Fibroblast of the conjunctiva (primary cell): ENCODE measurements at places on chromosomes 16 and 17.

- no peak for DNase-seq
These were observed 71.2 kb upstream of the MRTFB start for GRCh38 chr16:13999895-14000425.

GRCh38 chr16:61818850-61819249, 217.4 kb downstream of the CDH8 start:
- no peak for DNase-seq

DNA sequence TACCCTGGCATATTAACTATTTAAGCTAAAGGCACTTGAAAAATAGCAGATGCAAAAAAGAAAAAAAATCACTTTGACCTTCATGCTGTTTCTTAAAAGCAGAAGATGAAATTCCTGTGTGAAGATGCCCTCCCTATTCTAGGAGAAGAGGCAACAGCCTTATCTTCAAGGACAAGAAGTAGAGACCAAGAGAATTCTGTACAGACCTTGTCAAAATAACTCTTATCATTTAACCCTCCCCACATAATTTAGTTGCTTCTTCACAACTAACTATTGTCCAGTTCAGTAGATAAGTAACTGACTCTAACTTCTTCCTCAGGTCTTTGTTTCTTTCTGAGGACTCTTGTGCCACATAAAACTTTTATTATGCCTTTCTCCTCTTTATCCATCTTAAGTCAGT, 72.0 kb upstream of the MARCHF10 start:
- no peak for DNase-seq

GRCh38 chr16:83769397-83770008, 38.3 kb upstream of the HSBP1 start:
- DNase-seq: no peak

DNA sequence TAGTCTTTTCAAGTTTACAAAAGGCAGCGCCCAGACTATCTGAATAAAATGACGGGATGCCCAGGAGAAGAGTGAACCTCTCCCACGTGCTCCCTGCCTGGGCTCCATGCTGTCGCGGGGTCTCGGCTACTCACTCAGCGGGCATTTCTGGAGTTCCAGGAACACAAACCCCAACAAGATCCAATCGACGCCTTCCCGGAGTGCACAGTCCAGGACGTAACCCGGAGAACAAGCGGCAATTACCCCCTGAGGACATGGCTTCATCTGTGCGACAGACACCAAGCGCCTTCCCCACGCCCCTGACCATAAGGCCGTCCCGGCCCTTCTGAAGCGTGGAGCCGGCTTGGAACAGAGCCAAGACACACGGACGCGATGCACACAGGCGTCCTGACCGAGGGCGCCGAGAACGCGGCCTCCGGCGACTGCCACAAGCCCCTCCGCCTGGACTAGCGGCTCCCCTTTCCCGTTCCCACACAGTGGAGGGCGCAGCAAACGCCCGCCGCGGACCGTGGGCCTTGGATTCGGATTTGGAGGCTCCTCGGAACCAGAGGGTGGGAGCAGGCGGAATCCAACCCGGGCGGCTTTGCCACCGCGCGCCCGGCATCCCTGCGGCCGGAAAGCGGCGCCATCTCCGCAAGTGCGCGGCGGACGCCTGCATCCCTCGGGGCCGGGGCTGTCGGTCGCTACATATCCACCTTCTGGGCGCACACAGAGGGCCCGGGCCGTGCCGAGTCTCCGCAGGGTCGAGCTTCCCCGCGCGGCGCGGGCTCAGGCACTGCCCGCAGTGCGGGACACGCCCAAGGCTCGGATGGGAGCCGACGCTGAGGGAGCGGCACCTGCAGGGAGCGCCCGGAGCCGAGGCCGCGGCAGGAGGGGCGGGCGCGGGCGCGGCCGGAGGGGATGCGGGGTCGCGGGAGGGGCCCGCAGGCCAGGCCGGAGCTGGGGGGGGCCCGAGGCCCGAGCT, 725 bp downstream of the ABCA3 start:
- DNase-seq: no peak

DNA sequence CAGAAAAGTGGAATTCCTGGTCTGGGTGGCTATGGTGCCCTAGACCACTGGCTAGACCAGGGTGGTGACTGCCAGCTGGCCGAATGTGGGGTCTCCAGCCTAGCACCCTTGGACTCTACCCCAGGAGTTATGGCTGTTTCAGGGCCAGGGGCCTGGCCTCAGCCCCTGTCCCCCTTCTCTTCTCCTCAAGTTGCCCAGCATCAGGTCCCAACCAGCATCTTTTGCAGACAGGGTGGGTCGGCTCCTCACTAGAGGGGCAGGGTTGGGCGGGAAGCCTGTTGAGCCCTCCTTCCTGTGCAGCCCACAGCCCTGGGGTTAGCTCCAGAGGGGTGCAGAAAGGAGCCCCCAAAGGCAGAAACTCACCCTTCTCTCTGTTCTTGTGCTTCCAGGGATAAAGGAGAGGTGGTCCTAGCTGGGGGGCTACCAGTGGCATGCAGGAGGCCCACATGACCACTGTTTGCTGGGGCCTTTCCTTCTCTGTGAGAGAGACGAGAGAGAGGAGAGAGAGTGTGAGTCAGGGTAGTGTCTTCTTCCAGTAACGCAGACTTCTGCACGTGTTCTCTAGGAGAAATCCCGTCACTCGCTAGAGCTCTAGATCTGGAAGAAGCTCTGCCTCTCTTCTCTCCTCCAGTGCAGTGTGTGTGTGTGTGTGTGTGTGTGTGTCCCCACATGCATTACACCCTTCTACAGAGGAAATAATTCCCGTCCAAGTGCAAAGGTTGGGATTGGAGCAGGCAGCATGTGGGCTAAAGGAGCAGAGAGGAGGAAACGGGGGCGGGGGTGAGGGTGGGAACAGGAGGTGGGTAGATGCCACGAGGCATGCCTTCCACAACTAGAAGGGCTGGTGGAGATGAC, 209.4 kb downstream of the SEC14L1 start:
- DNase-seq: peak; percentile 54

GRCh38 chr17:35666967-35667532, 64.4 kb upstream of the RASL10B start:
- DNase-seq: no peak

DNA sequence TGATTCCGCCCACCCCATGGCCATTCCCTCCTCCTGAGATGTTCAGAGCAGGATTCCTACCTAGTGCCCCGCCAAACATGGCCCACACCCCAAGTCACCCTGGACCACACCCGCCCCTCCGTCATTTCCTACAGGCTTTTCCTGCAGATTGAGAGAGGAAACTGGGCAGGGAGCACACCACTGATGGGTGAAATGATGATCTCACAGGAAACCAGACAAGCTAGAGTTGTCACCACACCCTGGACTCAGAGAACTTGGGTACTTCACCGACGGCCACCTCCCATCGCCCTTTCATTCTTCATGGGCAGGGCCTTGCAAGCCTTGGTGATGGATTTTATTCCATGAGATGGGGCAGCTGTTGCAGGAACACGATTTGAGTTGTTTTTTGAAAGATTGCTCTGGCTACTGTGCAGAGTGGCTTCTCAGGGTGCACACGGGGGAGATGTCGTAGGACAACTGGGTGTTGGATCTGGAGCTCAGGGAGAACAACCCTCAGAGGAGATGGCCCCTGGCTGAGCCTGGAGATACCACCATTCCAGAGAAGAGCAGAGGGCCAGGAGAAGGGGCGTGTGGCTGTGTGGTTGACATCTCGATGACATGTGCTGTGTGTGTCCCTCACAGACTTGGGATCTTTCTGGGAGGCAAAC, 7.4 kb upstream of the B9D1 start:
- DNase-seq: no peak

- no peak for DNase-seq
These were observed 199.1 kb downstream of the XYLT1 start for GRCh38 chr16:17271687-17272086.

DNA sequence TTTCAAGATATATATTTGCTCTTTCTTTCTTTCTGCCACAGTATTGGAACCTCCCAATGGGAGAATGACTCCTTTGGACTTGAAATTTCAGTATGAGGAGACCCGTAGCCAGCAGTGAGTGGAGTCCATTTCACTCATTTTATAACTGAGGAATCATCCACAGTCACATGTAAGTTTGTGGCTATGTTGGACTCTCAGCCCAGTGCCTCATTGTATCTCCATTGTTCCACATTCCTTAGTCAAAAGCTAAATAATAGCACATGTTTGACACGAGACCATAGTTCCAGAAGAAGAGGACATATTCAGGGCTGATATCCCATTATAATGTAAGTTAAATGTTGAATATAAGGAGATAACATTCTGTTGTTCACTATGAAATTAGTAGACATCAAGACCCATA, 12.7 kb upstream of the SPAG9 start:
- no peak for DNase-seq

DNA sequence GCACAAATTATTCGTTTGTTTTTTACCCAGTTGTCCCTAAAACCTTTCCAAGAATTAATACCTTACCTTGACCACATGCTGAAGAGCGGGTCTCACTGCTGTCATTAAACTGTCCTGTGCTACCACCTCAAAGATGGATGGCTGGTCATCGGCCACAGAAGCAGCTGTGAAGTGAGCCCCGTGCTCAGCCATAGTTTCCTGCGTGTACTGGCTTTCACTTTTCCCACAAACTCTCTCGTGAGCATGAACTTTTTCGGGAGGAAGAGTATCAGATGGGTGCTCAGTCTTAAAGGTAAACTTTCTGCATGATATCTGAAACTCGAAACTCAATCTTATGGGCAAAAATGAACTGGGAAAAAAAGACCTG, 558 bp downstream of the PEX12 start:
- DNase-seq: no peak

GRCh38 chr17:81995463-81996231, 18.2 kb downstream of the ASPSCR1 start:
- DNase-seq: no peak

GRCh38 chr17:61218438-61218837, 181.2 kb upstream of the TBX2 start:
- DNase-seq: no peak

- DNase-seq: peak; percentile 60
These were observed 6.1 kb upstream of the SERPINF2 start for GRCh38 chr17:1736348-1737281.

GRCh38 chr17:63956296-63956920, 16.3 kb downstream of the SCN4A start:
- peak; percentile 5 for DNase-seq

- no peak for DNase-seq
These were observed 187.9 kb upstream of the CHMP6 start for GRCh38 chr17:80803451-80804428.

DNA sequence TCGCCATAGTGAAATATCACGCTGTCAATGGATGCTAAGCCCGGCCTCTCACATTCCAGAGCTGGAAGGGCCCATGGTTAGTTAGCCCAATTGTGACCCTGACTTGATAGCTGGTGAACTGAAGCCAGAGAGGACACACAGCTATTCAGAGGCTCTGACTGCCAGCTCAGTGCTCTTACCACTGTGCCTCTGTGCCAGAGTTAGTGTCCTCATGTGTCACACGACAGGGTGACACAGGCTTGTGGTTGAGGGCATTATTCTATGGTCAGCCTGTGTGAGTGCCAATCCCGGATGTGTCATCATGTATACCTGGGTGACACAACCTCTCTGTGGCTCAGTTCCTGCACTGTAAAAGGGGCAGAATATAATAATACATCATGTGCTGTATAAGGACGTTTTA, 2.5 kb upstream of the MT1X start:
- DNase-seq: no peak

DNA sequence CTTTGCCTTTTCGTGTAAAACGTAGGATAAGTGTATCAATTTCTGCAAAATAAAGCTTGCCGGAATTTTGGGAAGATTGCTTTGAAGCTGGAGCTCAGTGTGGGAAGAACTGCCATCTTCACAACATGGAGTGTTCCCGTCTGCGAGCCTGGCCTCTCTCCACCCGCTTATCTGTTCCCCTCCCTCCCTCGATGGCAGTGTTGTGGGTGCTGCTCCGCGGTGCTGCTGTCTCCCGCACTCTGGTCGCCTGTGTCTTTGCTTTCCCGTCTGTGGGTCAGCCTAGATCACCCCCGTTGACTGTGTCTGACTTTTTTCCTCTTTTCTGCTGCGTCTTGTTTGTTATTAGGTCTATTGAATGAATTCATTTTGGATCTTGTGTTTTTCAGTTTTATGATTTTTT, 17.0 kb downstream of the ACSF3 start:
- DNase-seq: no peak

DNA sequence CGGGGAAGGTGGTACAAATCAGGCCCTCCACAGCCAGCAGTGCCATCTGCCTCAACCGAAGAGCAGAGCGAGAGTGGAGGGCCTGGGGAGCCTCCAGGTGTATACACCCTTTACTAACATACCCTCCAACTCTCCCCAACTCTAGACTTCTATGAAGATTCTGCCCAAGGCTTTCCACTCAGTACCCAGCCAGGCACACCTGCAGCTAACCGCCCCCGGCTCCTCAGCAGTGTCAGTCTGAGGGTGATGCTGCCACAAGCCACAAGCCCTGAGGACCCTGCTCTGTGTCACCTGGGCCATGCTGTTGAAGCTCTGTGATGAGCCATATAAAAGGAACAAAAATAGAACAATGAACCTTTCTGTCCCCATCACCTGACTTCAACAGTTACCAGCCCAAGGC, 3.8 kb downstream of the CENPV start:
- DNase-seq: no peak

DNA sequence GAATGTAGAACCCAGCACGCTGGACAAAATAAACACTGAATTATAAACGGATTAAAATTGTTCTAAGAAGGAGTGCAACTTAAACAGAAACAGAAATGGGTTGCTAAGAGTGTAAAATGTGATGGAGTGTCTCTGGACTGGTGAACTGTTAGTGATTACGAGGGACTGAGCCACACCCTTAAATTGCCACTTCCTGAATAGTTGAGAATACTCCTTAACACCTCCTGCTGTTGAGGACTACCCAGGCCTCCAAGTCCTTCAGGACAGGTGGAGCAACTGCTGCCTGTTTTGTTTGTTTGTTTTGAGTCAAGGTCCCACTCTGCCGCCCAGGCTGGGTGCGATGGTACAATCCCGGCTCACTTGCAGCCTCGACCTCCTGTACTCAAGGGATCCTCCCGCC, 25.8 kb upstream of the IRF8 start:
- DNase-seq: no peak
